H9 (cell line): ENCODE measurements at places on chromosomes 7 and 10. TPM values are rescaled to one million over a fixed set of nuclear protein-coding genes. Genes with fewer than 3 reads are reported as not detected.

GRCh38 chr10:15485027-15485426 is 113.9 kb upstream of the FAM171A1 start:
- peaks cover 3% of the 10 kb centered on the region; the same call in 1 of the 2 replicates for H3K27me3 ChIP-seq
- H3K27ac ChIP-seq = no peak overlapping the region
- no peak overlapping the region for H3K4me3 ChIP-seq
- no peaks in the 10 kb centered on the region for H3K4me1 ChIP-seq
- H3K36me3 ChIP-seq = no peaks in the 10 kb centered on the region
- no peak for DNase-seq

- H3K36me3 ChIP-seq = peaks cover 8% of the 10 kb centered on the region
- no peak for DNase-seq
- no peaks in the 10 kb centered on the region for H3K27me3 ChIP-seq
These were observed 383 bp upstream of the R3HCC1L start for GRCh38 chr10:98134117-98134430.

- no peaks in the 10 kb centered on the region for H3K27me3 ChIP-seq
- peaks cover 2% of the 10 kb centered on the region; the same call in 2 of the 3 replicates for H3K36me3 ChIP-seq
- DNase-seq = no peak
- no peak overlapping the region for H3K27ac ChIP-seq
These were observed 306.1 kb downstream of the ADARB2 start for GRCh38 chr10:1431229-1431628.

DNA sequence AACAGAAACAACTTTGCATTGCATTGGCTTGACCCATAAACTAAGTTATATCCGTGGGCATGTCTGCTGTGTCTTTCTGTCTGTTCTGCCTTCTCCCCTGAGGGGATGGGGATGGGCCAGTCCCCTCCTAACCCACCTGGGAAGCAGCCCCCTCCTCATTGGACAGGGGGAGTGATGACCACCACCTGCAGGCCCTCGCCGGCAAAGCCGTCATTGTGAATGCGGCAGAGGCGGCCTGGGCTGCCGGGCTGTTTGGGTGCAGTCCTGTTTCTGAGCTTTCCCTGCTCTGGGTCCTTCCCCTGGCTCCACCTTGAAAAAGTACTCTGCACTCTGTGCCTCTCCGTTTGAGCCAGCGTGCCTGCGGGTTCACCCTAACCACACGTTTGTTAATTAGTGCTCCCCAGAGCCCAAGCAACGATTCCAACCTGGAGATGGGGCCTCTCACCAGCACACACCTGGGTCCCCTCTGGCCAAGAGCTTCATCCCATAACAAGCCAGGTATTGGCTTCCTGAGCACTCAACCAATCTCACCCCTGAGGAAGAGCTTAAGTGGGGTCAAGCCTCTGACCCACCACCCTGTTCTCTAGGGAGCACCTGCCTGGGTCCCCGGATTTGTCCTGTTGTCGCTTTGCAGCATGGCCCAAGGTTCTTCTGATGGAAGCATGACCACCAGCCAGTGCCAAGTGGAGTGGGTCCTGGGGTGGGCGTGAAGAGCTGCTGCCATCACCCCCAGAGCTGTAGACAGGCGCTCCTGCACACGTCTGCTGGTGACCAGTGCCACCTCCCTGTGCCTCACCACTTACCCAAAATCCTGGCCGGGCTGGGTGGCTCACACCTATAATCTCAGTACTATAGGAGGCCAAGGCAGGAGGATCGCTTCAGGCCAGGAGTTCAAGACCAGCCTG is 39.4 kb upstream of the ZMIZ2 start:
- H3K27ac ChIP-seq = no peak overlapping the region
- H3K27me3 ChIP-seq = no peaks in the 10 kb centered on the region

- H3K4me1 ChIP-seq = no peaks in the 10 kb centered on the region
- H3K27ac ChIP-seq = no peak overlapping the region
- H3K4me3 ChIP-seq = no peak overlapping the region
- H3K27me3 ChIP-seq = no peaks in the 10 kb centered on the region
- H3K36me3 ChIP-seq = no peaks in the 10 kb centered on the region
These were observed 207.9 kb downstream of the CTNNA3 start for GRCh38 chr10:67487906-67488619.

GRCh38 chr10:113108194-113108835 is 158.3 kb downstream of the TCF7L2 start:
- no peak overlapping the region for H3K27ac ChIP-seq
- H3K36me3 ChIP-seq = peaks cover 32% of the 10 kb centered on the region
- peaks cover 6% of the 10 kb centered on the region; the same call in 1 of the 2 replicates for H3K4me1 ChIP-seq
- DNase-seq = peak; percentile 88

GRCh38 chr10:117421985-117422384 is 46.7 kb upstream of the PDZD8 start:
- no peak for DNase-seq
- H3K27me3 ChIP-seq = no peaks in the 10 kb centered on the region
- peaks cover 3% of the 10 kb centered on the region; the same call in 1 of the 2 replicates for H3K4me1 ChIP-seq
- H3K4me3 ChIP-seq = no peak overlapping the region
- no peak overlapping the region for H3K27ac ChIP-seq
- no peaks in the 10 kb centered on the region; the same call in 1 of the 2 replicates for H3K36me3 ChIP-seq

MOSPD3 gene
- 16.7 and 17.5 TPM in 2 replicates for total RNA-seq

DNA sequence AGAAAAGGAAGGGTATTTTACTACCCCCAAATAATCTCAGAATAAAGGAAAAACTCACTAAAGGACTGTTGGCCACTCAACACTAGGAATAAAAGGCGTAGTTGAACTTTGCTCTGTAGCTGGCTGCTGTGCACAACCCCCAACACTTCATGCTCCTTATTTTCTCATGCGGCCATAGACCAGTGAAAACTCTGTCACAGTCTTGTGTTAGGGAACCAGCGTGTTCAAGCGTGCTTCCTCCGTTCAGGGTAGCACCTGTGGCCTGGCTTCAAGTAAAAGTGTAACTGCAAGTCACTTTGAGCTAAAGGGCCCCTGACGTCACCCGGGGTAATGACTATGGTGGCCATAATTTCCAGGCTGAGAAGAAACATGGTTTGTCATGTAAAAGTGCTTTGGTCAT is 27.0 kb downstream of the BLNK start:
- DNase-seq = no peak
- H3K4me3 ChIP-seq = no peak overlapping the region
- no peaks in the 10 kb centered on the region for H3K36me3 ChIP-seq

EIF5AL1 gene
- total RNA-seq = 0.35 and 0.39 TPM in 2 replicates

- peaks cover 32% of the 10 kb centered on the region for H3K36me3 ChIP-seq
- no peaks in the 10 kb centered on the region for H3K4me1 ChIP-seq
- no peak overlapping the region for H3K27ac ChIP-seq
- no peaks in the 10 kb centered on the region for H3K27me3 ChIP-seq
These were observed 96.3 kb upstream of the DDC start for GRCh38 chr7:50661345-50662040.

GRCh38 chr7:39741942-39742623 is 118.7 kb downstream of the RALA start:
- H3K36me3 ChIP-seq = peaks cover 13% of the 10 kb centered on the region
- no peak overlapping the region for H3K27ac ChIP-seq
- DNase-seq = peak; percentile 92
- H3K27me3 ChIP-seq = no peaks in the 10 kb centered on the region

GATAD1 gene
- total RNA-seq = 33.2 and 36.5 TPM in 2 replicates

CALCR gene
- total RNA-seq = 0.44 and 0.52 TPM in 2 replicates

DNA sequence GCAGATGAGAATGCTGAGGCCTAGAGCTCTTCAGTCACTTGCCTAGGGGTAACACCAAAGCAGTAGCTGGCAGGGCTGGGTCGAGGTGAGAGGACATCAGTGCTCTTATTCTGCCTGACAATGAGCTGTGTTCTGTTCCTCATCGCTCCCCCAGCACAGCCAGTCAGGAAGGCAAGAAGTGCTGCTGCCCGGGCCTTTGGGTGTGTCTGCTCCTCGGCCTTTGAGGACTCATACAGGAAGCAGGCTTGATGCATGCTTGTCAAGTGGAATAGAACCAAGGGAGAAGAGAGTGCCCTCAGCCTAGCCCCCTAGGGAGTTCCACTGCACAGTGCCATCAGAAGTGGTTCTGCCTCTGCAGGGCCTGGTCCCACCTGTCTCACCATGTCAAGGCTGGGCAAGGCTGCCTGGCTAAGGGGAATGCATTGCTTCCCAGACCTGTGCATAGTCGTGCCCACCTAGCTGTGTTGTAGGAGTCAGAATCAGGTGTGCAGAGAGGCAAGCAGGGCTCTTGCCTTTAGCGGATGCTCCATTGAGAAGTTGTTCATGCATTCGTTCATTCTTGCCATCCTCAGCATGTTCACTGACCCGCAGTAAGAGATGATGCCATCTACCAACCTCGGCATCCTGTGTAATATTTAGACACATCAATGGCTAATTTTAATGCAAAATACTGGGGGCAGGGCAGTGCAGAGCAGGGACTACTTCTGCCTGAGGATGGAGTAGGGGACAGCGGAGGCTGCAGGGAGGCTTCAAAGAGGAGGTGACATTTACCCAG is 156.6 kb downstream of the RPS24 start:
- H3K4me3 ChIP-seq = no peak overlapping the region
- no peak for DNase-seq
- no peaks in the 10 kb centered on the region for H3K36me3 ChIP-seq
- no peak overlapping the region for H3K27ac ChIP-seq
- no peaks in the 10 kb centered on the region for H3K4me1 ChIP-seq

ITPRIP gene
- total RNA-seq = 22.2 and 22.5 TPM in 2 replicates

DAGLB gene
- 41.9 and 46.4 TPM in 2 replicates for total RNA-seq

- DNase-seq = peak; percentile 60
- peaks cover 20% of the 10 kb centered on the region for H3K27me3 ChIP-seq
- H3K27ac ChIP-seq = no peak overlapping the region
- no peaks in the 10 kb centered on the region; the same call in 2 of the 3 replicates for H3K36me3 ChIP-seq
These were observed 299.6 kb upstream of the NFE2L3 start for GRCh38 chr7:25852211-25852938.

- no peaks in the 10 kb centered on the region for H3K4me1 ChIP-seq
- no peak for DNase-seq
- H3K4me3 ChIP-seq = no peak overlapping the region
These were observed 49.4 kb downstream of the JMJD1C start for GRCh38 chr10:63416376-63416775.

CPEB3 gene
- 1.0 and 1.1 TPM in 2 replicates for total RNA-seq

GRCh38 chr10:61363006-61363405 is 90.2 kb downstream of the TMEM26 start:
- no peak for DNase-seq
- no peak overlapping the region for H3K27ac ChIP-seq
- H3K4me1 ChIP-seq = no peaks in the 10 kb centered on the region

- H3K4me1 ChIP-seq = no peaks in the 10 kb centered on the region
- no peaks in the 10 kb centered on the region for H3K27me3 ChIP-seq
- DNase-seq = no peak
- H3K36me3 ChIP-seq = no peaks in the 10 kb centered on the region
- H3K4me3 ChIP-seq = no peak overlapping the region
- H3K27ac ChIP-seq = no peak overlapping the region
These were observed 283.6 kb upstream of the KLF6 start for GRCh38 chr10:4068629-4069028.
